Activated gamma-delta T cell treated with anti-CD3 and anti-CD28 coated beads, Interleukin-2, amount 50 U/mL, for 16 hours (primary cell): ENCODE measurements at places on chromosomes 6 and 20.

DNA sequence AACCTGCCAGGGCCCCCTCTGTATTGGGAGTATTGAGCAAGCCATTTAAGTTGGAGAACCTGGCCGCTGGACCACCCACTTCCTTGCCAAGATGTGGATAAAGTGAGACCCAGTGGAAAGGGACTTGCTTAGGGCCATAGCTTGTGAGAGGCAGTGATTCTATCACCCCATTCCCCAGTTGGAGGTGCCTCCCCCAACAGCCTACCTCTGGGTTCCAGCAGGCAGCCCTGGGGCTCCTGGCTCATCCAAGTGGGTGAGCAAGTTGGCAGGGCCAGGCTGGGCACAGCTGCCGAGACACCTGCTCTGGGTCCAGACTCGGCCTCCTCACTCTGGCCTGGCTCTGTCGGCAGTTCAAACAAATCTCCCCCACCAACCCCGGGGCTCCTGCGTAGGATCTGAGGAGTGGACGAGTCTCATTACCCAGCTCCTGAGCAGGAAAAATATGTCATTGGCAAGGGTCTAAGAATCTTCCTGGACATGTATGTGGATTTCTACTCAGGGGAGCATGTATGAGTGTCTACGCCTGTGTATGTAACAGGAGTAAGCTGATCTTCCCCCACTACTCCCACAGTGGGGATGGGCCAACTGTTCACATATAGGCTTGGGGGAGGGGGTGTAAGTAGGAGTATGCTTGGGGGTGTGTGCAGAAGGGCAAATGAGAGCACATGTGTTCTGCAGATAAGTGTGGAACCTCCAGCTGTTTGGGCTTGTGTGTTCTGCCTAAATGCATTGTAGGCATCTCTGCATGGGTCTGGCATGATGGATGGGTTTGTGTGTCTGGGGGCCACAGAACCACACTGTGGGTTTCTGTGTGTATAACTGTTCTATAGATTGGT lies 1.9 kb downstream of the ID1 start:
- no peak for DNase-seq

GRCh38 chr20:38867062-38867359 lies 59.2 kb upstream of the FAM83D start:
- no peak for DNase-seq

- DNase-seq: no peak
Observed at GRCh38 chr6:10190042-10190441, 224.8 kb downstream of the TFAP2A start.

DNA sequence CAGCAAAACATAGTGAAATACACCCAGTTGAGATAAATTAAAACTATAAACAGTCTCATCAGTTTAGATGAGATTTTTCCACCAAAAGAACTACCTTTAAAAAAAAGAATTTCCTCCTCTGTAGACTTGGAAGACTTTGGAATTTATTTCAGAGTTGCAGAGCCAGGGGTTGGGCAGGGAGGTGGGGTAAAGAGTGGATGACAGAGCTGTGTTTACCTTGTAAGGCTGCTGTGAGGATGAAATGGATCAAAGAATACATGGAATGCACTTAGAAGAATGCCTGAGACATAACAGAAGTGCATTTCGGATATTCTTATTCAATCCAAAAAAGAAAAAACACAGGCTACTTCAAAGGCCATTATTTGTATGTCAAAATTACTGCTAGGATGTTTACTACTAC lies 6.4 kb upstream of the LY86 start:
- DNase-seq: no peak

- DNase-seq: no peak
Observed at GRCh38 chr6:87431263-87431662, 23.5 kb downstream of the CFAP206 start.

GRCh38 chr6:7512320-7512719 lies 29.2 kb upstream of the DSP start:
- DNase-seq: no peak

- DNase-seq: peak; percentile 91
Observed at GRCh38 chr20:45910670-45911485, 1.1 kb downstream of the PLTP start.

DNA sequence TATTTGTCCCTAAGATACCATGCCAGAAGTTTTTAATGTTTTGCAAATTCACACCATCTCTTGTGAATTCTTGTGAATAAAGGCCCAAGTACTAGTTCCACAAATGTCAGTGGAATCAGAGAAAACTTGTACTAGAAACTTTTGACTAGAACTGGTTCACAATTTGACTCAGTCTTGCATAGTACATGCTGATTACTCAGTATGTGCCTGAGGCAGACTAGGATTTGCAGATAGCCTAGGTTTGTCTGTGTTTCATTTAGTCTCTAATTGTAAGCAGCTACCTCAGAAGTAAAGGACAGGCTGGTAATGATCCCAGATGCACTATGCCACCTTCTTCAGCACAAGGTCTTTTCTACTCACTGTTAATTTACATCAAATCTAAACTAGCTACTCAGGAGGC lies 34.2 kb upstream of the GSTA4 start:
- no peak for DNase-seq

DNA sequence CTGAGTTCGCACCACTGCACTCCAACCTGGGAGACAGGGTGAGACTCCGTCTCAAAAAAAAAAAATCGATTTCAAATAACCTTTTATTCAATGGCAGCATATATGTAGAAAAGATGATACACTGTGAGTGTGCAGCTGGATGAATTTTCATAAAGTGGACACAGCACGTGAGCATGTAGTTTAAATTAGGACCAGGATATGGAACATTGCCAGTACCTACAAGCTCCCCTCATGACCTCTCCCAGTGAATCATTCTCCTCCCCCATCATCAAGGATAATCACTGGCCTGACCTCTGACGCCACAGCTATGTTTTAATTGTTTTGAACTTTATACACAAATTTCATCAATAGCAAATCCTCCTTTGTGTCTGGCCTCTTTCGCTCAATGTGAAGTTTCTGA lies 53.8 kb upstream of the HDAC2 start:
- DNase-seq: no peak

- no peak for DNase-seq
Observed at GRCh38 chr20:56380375-56380774, 11.6 kb downstream of the AURKA start.

- DNase-seq: no peak
Observed at GRCh38 chr6:157244175-157244574, 79.1 kb downstream of the TMEM242 start.

GRCh38 chr6:79650950-79651349 lies 19.8 kb downstream of the SH3BGRL2 start:
- no peak for DNase-seq

- DNase-seq: no peak
Observed at GRCh38 chr6:137320271-137320670, 101.1 kb upstream of the IFNGR1 start.

- no peak for DNase-seq
Observed at GRCh38 chr6:138227316-138227781, 9.1 kb upstream of the PBOV1 start.

DNA sequence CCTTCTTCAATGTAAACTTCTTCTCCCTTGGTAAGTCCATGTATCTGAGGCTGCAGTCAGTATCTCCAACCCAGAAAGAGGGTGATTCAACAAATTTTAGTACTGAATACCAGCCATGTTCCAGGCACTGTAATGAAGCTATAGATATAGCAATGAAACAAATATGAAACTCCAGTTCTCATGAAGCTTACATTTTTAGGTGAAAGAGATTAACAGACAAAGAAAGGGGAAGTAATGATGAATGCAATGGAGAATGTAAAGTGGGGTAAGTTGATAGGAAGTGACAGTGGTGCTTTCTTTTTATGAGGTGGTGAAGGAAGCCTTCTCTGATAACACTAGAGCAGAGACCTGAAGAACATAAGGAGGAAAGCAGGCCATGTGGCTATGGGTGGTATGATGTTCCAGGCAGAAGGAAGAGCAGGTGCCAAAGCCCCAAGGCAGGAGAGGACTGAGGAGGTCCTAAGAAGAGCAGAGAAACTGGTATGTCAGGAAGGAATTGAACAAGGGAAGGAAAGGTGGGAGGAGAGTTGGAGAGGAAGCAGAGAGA lies 143.6 kb downstream of the TFAP2B start:
- DNase-seq: no peak

GRCh38 chr6:91141346-91141745 lies 554.5 kb upstream of the MAP3K7 start:
- DNase-seq: no peak

DNA sequence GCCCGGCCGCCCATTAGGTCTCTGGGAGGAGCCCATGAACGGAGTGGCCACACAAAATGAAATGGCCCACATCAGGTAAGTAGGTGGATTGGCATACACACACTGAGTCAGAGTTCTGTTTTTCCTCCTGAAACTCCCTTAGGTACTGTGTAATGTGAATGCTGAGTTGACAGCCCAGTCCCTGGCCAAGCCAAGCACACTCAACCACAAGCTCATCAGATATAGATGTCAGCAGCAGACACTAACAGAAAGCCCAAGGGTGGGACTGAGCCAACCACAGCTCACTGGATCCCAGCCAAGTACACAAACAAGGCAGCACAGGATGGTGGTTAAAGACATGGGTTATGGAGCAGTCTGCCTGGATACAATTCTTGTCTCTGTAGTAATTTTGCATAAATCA lies 403.4 kb downstream of the GJA1 start:
- no peak for DNase-seq

- no peak for DNase-seq
Observed at GRCh38 chr20:48921883-48922820, 641 bp downstream of the ARFGEF2 start.

- no peak for DNase-seq
Observed at GRCh38 chr6:138885156-138885819, 89.4 kb downstream of the ECT2L start.

DNA sequence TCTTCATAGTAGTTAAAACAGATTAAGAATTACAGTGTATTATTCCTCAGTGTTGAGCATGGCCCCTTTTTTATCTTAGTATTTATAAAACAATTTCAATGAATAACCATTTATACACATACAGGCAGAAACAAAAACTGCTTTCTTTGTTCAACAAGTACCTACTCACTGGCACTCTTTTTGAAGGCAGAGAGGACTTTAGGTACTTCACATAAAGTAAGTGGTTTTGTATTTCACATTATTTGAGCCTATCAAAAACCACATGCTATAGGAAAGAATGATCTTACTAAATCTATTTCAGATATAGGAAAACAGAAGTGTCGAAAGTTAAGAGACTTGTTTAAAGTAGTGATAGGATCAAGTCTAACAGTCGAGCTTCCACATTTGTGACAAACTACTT lies 73.8 kb downstream of the PRKN start:
- no peak for DNase-seq

GRCh38 chr6:70673054-70673453 lies 5.4 kb downstream of the SMAP1 start:
- no peak for DNase-seq
